ENCODE measurements at places on chromosomes 7 and 10.
A peak's percentile ranks its signal among the peaks of the same experiment; 100 is the strongest.

DNA sequence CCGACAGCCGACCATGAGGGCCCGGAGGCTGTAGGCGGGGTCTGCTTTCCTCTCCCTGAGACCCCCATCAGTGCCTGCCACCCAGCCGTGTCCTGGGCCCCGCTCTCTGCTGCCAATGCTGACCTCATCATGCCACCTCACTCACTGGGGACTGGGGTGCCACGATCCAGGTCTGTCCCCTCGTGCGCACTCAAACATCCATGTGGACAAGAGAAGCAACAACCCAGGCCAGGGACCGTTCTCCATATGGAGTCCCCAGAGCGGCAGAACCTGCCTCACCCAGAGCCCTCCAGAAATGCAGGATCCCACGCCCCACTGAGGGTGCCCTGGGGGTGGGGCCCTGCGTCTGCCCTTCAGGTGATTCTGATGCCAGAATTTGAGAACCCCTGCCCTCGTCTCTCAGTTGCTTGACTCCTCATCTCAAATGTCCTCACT lies 210.0 kb upstream of the PPP2R2D start:
- no peak for DNase-seq

- no peak for DNase-seq
Observed at GRCh38 chr7:121402701-121403100, 6.6 kb upstream of the FAM3C start.

GRCh38 chr10:129446183-129446581 lies 20.9 kb upstream of the MGMT start:
- DNase-seq, result no peak

- DNase-seq, result no peak
Observed at GRCh38 chr7:47803846-47804245, 144.4 kb downstream of the PKD1L1 start.

DNA sequence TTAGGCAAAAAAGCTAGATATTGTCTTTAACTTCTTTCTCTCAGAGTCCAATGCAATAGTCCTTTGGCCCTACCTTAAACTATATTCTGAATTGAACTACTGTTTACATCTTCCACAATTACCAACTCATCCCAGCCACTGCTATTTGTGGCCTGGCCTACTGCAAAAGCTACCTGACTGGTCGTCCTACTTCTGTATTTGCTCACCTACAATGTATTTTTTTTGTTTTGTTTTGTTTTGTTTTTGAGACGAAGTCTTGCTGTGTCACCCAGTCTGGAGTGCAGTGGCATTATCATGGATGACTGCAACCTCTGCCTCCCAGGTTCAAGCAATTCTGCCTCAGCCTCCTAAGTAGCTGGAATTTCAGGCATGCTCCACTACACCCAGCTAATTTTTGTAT lies 51.2 kb downstream of the ARL4A start:
- no peak for DNase-seq

- DNase-seq, result no peak
Observed at GRCh38 chr7:28076423-28077200, 104.0 kb downstream of the JAZF1 start.

GRCh38 chr7:107344799-107345198 lies 125.1 kb upstream of the GPR22 start:
- DNase-seq, result no peak

- DNase-seq, result peak; percentile 3
Observed at GRCh38 chr7:77799078-77799964, 748 bp downstream of the PHTF2 start.

GRCh38 chr7:36692456-36692855 lies 31.8 kb downstream of the AOAH start:
- no peak for DNase-seq

- no peak for DNase-seq
Observed at GRCh38 chr10:60203993-60204618, 185.6 kb downstream of the ANK3 start.

DNA sequence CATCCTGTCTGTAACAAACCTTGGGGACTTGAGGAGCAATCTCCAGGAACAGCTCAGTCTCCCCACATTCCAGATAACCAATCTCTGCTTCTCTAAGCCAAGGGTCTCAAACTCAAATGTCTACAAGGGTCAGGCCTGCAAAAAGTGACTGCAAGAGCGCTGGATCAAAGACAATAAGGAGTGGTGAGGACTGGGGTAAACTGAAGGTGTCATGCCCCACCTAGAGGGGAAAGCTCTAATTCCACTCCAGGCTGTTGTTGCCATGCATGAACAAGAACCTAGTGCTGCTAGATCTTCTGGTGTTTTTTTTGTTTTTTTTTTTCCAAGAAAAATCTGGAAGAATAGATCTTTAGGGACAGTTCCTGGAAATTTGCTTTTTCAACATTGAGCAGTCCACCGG lies 117.9 kb upstream of the MACROH2A2 start:
- no peak for DNase-seq

DNA sequence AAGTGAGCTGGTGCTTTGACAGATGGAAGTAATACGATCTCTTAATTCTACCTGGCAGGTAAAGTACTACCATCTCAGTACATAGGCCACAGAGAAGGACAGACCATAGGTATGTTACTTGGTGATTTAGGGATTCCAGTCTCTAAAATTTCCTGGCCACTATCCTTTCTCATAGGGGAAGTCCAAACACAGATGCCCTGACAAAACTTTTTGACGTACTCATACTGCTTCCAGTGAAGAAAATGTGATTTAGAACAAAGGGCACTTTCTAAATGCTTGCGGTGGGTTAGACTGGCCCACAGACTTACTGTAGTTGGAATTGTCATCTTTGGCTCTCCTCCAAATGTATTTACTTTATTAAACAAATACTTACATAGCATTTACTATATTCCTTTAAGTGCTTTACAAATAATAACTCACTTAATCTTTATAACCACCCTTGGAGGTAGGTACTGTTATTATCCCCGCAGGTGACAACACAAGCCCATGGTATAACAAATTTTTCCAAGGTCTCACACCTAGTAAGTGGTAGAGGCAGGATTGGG lies 3.0 kb downstream of the PI4K2A start:
- no peak for DNase-seq

DNA sequence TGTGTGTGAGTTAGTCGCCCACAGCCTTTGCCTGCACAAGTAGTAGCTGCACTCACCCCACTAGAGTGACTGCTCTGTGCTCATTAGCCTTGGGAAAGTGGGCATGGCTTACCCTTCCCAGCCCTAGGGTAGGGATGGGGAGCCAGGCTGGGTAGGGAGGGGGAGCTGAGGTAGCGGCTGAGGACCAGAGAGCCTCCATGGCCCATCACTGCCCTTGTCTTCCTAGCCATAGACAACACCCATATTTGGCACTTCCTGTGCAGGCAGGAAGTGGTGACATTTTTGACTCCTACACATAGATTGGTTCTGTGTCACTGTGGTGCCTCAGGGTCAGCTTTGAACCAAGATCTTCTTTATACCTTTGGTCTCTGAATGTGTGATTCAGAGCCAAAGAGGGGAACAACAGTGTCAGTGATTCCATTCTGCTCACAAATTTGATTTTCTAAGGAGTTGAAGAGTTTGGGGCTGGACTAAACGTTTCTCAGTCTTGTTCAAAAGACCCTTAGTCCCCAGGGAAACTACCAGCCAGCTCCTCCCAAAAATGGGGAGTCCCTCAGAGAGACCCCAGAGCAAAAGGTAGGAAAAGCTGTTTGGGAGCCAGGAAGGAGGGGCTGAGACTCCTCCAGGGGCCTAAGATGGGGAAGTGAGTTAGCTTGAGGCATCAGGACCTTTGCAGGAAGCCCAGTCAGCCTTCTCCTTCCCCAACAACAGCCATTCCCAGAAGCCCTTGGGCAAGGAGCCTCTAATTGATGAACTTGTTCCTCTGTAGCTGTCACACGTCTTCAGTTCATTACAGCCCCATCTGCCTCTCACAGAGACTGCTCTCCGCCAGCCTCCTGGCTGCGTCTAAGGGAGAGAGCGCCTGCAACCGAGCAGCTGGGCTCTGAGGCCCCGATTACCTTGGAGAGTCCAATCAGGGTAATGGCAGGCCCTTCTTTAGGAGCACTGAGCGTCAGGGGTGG lies 135.0 kb downstream of the CDH23 start:
- DNase-seq, result no peak

- no peak for DNase-seq
Observed at GRCh38 chr7:117791877-117792780, 81.1 kb downstream of the CTTNBP2 start.

DNA sequence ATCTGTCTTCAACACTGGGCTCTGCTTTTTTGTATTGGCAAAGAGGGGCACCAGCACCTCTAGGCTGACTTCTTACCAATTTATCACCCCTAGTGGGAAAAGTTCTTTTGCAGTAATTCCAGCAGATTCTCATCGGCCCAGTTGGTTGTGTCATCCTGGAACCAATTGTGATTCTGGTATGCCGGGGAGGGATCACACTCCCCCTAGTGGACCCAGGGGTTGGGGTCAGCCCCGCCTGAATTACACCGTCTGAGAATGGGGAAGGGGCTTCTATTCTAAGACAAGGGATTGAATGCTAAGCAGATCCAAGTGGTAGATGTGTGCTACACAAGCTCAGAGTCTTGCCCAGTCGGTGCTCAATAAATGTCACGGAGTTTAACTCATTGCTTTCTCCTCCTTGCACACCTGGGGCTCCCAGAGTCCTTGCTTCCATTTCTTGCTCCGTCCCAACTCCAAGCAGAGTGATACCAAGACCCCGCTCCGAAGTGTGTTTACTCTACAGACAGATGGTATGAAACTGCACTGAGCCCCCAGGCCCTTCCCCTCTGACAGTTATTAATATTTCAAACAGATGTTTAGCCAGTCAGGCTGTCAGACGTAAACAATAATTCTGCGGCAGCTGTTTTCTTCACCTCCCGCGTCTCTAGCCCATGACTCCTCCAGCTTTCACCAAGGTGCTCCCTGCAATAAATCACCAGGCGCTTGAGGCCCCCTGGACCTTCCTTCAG lies 71.9 kb downstream of the C10orf105 start:
- DNase-seq, result no peak

DNA sequence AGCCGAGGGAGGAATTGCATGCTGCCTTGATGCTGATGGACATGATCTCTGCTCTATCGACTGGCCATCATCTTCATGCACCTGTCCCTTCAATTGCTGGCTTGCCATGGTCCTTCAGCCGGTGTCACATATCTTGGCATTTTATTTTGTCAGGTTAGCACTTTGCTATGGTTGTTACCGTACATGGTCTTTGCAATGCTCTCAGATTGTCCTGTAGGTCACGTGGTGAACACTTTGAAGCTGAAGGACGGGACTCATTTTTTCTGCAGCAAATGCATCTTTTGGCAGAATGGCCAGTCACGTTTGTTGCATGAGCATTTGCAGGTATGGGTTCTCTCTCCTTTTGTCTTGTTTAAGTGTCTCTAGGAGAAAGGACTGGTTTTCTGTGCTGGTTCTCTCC lies 326.8 kb upstream of the SHH start:
- DNase-seq, result no peak

DNA sequence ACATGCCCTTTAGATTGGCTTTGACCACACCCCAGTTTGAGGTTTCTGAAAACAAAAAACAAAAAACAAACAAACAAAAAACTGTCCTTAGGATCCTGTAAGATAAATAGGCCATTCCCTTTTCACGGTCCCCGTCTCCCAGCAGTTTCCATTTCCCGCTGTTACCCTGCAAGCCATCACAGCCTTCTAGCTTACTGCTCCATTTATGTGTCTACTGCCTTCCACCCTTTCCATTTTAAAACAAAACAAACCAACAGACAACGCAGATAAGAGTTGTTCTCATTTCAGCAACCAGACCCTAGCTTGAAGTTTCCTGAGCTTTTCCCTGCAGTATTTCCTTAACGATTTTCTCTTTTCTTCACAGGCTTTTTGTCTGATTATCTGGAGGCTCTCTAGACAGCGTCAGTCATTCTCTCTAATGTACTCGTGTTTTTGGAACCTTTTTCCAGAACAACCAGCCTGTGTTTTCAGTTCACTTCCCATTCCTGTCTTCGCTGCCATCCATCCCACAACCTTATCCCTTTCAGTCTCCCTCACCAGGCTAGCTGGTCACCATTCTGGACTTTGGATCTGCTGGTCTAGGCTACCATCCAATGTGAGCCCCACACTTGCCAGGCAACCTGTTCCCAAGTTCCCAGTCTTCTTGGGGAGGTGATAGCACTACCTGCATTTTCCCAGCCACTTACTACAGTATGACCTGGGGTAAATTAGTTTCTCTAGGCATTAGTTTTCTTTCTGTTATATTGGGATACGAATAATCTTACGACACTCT lies 317.3 kb upstream of the FZD1 start:
- no peak for DNase-seq

GRCh38 chr10:38047666-38048065 lies 37.2 kb downstream of the ZNF33A start:
- DNase-seq, result no peak

DNA sequence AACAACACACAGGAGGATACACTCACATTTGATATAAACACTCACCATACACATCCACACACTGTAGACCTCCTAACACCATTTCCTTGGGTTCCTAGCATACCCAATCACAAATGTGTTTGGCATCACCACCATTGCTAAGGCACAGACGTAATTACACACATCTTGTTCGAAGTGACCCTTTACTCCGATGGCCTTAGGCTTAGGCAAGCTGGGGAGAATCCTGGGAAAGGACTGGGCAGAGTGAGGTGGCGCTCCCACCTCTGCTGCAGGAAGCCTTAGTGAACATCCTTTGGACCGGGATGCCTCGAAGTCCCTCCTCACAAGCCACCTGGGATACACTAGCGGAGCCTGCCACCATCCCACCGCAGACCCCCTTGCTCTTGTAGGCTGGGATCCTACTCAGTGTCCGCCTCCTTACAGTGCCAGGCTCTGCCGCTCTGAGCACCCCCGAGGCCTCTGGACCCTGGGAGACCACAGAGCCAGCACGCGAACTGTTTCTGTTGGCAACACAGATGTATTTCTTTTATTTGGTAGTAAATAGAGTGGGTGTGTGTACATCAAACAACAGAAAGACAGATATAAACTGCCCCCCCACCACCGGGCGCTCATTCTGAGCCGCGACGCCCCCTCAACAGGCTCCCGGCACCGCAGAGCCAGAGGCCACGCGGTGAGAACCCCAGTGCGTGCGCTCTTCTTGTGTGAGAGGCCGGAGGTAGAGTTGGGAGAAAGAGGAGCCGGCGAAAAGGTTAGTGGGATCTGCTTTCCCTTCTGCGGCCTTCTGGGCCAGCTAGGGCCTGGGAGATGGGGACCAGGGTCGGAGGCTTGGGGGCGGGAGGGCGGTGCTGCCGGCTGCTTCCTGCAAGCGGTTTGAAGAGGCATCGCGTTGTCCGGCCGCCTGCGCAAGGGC lies 5.9 kb upstream of the HMX2 start:
- DNase-seq, result no peak

DNA sequence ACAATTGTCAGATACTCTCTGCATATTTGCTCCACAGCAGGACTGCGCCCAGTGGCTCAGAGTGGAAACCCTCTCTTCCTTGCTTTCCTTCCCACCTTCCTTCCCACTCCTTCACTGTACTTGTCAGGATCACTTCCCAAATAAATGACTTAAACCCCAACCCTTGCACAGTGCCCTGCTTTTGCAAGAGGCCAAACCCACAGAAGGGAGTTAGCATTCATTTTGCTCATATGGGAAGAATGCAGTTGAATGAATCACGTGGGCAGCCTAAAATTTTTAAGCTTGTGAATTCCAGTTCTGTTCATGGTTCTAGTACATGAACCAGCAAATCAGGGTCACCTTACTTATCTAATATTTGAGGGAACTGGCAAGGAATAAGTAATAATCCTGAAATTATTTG lies 47.7 kb upstream of the SFMBT2 start:
- no peak for DNase-seq
